ENCODE measurements at places on chromosomes 6 and 20.

- no peak for DNase-seq
Measured at GRCh38 chr6:166542580-166542912, 43.9 kb downstream of the RAMACL start.

- DNase-seq, result no peak
Measured at GRCh38 chr20:4972506-4973251, 28.6 kb downstream of the SLC23A2 start.

DNA sequence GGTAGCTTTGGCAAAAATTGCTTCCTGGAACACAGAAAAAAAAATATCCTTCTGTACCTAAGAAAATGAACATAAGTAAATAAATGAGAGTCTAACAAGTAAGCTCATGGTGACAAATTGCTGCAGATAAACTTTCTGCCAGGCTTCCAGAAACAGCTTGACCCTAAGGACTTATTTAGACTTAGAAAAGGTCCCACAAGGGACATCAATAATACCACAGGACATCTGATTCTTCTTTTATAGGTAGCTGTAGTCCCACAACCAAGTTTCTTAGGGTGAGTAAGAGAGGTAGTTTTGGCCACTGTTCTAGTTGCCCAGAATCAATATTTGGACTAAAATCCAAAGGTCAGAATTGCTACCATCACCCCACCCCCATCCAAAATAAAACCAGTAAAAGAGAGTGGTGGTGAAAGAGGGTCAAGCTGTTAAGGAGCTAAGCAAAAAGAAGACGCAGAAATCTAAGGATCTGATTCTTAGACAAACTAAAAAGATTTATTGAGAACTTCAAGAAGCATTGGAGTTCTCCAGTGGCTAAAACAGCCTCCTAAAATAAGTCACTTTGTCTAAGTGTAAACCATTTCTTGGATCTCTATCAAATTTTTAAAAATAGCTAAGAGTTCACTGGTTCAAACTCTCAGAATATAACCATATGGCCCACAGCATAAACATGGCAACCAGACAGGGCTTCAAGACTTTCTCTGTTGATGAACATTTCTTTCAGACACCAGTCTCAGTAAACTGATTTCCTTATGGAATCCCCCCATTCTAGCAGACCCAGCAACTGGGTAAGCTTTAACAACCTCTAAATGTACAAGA is 180.6 kb downstream of the PTPRK start:
- no peak for DNase-seq

DNA sequence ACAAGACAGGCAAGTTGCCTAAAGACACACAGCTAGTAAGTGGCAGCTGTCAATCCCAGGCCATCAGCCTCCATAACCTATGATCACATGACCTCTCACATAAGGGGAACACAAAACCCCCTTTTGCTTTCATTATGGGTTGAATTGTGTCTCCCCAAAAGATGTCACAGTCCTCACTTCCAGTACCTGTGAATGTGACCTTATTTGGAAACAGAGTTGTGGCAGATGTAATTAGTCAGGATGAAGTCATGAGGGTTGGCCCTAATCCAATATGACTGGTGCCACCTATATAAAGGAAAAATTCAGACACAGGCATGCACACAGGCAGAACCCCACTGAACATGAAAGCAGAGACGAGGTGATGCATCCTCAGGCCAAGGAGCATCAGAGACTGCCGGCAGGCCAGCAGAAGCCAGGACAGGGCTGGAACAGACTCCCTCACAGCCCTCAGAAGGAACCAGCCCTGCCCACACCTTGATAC is 33.6 kb downstream of the GFOD1 start:
- DNase-seq, result peak; percentile 44

DNA sequence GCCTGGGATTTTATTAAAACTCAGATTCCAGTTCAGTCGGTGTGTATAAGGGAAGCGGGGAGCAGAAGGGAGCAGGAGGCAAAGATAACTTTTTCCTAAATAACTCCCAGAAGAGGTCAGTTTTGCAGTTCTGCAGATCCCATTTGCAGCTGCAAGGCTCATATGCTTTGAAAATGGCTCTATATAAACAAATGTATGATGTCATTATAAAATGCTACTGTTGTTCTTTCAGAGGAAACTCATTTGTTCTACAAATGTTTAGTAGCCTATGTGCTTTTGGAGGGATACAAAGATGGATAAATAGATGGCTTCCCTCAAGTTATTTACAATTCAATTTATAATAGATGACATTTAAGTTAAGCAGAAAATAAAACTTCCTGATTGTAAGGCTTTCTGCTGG is 29.2 kb upstream of the DSP start:
- DNase-seq, result no peak

DNA sequence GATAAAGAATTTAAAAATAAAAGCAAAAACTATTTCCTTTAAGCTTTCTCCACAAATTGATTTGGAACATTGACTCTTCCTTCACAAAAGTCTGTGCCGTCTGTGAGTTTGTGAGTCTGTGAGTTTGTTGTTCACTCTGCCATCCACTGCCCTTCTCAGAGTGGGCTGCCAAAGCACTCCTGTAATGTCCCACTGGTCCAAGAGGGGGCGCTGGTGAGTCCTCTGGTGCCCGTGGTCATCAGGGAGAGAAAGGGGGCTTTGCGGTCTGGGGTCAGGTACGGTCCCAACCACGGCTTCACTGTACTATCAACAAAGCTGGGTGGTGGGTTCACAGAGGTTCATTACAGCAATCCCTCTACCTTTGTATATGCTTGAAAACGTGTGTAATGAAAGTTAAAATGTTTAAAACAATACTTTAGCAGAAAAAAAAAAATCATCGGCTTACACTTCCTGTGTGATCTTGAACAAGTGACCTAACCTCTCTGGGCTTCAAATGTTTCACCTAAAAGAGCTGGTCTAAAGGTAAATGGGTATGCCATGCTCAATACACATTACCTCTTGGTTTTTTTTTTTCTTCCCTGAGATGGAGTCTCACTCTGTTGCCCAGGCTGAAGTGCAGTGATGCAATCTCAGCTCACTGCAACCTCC is 5.6 kb upstream of the ANKRD60 start:
- DNase-seq, result peak; percentile 54

GRCh38 chr6:169101036-169101805 is 152.4 kb downstream of the THBS2 start:
- no peak for DNase-seq

GRCh38 chr6:131068165-131068564 is 5.1 kb upstream of the EPB41L2 start:
- DNase-seq, result no peak

DNA sequence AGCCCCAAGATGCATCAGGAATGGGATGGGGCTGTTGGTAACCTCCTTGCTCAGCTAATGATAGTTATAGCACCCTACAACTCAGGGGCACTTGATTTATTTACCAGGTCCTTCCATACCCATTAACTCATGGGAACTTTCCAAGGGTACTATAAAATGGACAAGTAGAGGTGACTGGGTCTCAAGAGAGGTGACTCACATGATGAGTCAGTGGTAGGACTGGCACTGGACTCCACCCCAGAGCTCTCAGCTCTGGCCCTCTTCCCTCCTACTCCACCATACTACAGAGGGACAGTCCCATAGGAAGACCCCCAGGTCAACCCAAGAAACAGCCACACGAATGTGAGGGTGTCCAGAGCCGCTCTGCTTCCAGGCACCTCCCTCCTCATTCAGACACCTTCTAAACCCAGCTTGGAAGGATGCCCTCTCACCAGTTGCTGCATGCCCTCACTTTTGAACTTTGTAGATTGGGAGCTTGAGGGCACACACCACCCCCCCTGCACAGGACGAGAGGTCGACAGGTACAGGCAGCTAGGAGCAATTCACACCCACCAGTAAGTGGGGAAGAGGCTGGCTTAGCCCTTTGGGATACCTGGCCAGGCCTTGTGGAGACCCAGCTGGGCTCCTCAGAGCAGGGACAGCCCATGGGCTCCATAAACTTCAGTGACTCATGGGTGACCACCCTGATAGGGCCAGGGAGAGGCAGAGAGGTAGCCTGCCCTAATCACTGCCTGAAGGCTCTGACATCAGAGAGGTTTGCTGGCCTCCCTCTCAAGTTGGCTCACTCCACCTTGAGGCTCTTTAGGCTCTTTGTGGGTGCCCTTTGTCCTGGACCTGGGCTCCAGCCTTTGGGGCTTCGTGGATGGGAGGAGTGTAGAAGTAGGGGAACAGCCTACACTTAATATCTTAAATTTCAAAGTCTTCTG is 81.6 kb upstream of the MLN start:
- no peak for DNase-seq

DNA sequence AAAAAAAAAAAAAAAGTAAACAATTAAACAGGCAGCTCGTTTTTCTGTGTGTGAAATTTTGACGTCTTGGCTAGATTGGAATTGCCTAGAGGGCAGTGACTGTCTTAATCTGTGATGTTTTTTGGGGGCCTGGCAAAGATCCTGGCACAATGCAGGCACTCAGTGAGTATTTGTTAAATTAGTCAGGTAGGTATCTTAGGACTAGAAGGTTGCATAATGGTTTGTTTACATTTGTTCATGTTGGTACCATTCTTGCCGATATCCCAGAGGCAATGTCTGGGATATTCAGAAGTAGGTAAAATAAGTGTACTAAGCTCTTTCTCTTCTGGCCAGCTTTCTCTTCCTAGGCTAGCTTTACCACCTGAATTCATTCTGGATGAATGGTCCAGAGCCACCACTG is 2.5 kb downstream of the AAR2 start:
- no peak for DNase-seq

GRCh38 chr6:8387942-8388437 is 47.4 kb downstream of the SLC35B3 start:
- DNase-seq, result no peak

DNA sequence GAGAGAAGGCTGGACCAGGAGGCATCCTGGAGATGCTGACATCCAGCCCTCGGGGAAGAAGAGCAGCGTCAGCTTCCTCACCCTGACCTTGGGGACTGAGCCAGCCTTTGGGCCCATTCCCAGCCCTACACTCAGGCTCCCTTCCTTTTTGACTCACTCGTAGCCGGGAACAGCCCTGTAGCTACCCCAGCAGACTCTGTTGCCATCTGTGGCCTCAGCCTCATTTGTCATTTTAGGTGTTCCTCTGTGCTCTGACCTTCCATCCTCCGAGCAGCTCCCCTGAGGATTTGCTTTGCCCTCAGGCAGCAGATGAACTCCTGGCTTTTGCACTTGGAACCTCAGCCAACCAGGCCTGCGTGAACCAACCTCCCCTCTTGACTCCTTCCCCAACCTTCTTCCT is 67.5 kb downstream of the ELOVL2 start:
- no peak for DNase-seq

DNA sequence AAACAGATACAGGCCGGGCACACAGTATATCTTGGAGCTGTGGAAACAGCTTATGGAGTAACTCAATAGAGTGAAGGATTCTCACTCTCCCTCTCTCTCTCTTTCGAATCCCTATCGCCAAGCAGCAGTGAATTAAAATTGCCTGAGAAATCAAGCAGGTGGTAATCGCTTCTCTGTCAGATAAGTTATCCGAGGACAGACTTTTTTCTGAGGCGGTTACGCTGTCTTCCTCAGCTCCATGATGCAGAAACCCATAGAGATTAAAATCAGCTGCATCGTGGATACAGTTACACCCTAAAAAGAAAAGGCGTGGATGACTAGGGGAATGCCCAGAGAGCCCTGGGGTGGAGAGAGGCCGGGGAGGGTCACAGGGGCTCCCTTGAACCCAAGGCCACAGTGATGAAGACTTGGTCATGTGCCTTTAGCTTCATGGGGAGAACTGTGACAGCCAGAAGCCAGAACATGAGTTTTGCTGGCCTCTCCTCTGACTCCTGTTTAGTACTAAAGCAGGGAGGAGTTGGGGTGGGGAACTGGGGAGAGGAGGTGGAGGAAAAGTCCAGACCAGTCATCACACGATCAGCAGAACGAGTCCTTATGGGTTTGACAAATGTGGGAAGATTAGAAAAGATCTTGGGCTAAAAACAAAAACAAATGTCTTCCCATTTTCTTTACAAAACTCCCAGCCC is 138.8 kb upstream of the JARID2 start:
- no peak for DNase-seq

DNA sequence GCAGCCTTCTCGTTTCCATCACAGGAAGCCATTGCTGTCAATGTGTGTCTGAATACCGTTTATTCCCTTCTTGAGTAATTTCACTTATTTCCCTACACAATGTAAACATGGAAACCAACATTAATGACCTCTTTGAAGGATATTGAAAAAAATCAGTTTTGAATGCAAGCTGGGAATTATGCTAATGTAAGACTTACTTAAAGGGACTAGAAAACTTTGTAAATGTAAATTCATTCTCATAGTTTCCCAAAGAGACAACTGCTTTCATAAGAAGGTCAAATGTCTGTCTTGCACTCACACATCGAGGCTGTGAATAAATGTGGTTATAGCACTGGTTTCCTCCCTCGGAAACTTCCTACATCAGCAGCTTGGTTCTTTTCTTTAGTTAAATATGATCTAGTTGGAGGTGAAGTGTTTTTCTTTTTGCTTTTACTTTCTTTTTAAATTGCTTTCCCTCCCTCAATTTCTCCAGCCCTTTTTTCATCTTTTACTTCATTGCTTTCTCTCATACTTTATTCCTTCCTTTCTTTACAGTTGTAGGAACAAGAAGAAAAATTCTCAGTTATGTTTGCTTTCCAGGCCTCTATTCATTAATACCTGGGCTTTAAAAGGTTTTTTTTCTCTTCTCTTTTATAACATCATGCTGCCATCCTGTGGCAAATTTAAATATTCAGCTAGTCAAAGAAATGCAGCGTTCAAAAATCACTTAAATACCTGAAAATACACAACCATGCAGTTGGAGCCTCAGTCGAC is 108.3 kb downstream of the TNFAIP3 start:
- no peak for DNase-seq

GRCh38 chr6:90663873-90664272 is 77.0 kb upstream of the MAP3K7 start:
- DNase-seq, result no peak

DNA sequence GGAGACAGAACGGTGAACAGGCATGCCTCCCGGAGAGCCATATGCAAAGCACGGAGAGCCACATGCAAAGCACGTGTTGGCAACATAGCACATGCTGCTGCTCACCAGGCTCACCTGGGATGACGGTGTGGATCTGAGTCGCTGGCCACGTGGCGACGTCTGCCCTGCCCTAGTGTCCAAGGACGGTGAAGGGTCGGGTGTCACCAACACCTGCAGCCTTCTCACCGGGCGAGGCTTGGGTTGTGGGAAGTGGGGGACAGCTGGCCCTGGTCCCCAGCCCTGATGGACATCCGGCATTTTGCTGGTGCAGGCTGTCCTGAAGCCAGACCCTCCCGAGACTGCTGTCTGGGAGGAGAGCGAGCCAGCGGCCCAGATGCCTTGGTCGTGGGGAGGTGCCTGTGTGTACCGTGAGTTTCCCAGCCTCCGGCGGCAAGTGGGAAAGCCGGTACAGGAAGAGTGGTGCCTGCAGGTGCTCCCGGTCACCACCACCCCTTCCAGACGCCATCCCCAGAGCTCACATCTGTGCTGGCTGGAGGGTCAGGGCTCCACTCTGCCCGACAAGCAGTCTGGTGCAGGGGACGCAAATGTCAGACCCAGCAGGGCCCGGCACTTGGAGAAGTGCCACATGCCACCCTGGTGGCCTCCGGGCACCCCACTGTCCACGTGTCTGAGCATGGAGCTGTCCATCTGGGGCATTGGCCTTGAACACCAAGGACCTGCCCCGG is 5.9 kb upstream of the ADRM1 start:
- no peak for DNase-seq

GRCh38 chr6:152334555-152334954 is 302.6 kb downstream of the SYNE1 start:
- DNase-seq, result no peak

- no peak for DNase-seq
Measured at GRCh38 chr6:167290786-167291622, at the start of gene UNC93A. UNC93A (plus strand) TSS chr6:167291315; CDS start chr6:167291490, 175 bp downstream.

Data from activated CD8-positive, alpha-beta memory T cell treated with anti-CD3 and anti-CD28 coated beads, Interleukin-2, amount 50 U/mL, for 4 hours (primary cell).